ENCODE measurements at places on chromosomes 1 and 21.
A peak's percentile ranks its signal among the peaks of the same experiment; 100 is the strongest.

GRCh38 chr1:59367301-59368007 lies 70.6 kb downstream of the FGGY start:
- DNase-seq = peak; percentile 93

- DNase-seq = no peak
Observed at GRCh38 chr1:200048244-200048643, 20.7 kb downstream of the NR5A2 start.

- no peak for DNase-seq
Observed at GRCh38 chr1:109990302-109990653, 5.7 kb downstream of the AHCYL1 start.

- DNase-seq = no peak
Observed at GRCh38 chr21:31161157-31161556, 122.9 kb upstream of the KRTAP19-8 start.

DNA sequence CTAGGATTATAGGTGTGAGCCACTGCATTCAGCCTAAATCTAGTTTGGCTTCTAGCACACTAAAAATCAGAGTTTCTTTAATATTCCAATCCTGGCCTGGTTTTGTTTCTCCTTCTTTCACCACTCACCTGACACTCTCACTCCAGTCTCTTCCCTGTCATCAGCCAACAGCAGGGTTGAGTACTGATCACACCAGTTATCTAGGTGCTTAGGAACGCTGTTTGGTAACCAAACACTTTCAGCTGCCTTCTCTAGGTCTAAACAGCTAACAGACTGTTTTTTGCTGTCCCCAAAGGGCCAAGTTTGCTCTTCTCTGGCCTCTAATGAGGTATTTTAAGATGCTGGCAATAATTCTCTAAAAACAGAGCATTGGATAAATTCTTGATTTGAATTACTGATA lies 17.7 kb upstream of the FRRS1 start:
- no peak for DNase-seq

DNA sequence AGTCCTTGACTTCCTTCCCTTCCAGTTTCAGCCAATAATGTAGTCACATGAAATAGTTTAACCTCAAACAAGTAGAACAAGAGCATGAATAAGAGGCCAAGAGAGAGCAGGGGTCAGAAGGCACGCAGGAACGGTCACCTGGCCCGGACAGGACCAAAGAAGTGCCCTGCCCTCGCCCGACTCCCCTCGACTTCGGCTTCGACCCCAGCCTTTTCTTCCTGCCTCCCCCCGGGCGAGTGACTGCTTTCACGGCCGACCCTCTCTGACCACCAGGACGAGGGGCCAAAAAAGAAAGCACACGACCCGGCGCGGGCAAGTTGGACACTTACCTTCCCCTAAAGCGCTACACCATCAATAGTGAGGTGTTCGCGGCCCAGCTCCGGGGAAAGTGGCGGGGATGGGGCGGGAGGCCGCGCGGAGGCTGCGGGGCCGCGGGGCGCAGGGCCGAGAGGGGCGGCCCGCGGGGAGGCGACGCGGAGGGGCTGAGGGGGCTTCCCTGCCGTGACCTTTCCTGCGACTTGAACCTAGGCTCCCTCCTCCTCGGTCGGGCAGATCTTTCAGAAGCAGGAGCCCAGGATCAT lies 519 bp downstream of the RERE start:
- no peak for DNase-seq

DNA sequence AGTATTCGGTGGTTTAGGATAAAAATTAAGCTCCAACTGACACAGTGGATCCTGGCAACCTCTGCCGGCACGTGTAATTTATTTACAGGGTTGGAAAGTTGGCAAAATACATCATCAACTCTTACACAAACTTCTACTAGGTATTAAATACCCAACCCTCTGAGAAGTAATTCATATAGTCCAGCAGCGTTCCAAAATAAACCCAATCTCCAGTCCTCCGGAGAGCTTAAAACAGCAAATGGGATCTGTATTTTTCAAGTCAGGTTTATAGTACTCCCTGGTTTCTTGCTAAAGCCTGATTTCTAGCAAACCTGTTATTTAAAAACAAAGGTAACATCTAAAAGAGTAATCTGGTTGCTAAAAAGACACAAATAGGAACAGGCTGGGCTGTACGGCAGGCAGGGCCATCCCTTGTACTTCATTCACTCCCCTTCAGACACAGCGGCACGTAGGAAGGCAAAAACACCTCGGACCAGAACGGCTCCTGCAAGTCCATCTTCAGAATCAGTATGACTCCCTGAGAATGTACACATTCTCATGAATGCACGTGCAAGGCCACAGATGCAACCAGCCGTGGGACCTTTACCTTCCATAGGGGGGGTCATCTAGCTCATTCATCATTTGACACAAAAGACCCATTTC lies 8.6 kb downstream of the GLIS1 start:
- no peak for DNase-seq

- DNase-seq = no peak
Observed at GRCh38 chr1:45879885-45880598, 76.6 kb downstream of the MAST2 start.

DNA sequence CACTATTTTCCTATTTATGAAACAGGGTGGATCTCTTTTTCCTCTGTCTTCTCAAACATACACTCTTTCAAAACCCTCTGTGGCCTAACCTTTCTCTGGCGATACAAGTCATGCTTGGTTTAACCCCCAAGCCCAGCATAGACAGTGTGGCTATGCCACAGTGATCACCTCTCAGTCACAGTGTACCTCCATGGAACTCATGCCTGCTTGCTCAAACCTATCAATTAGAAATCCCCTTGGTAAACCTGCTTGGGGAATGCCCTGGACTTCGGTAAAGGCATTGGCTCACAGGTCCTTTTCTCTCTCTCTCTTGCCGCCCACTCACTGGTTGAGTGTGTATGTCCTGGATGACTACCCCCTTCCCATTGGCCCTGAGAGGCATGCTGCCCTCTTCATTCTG lies 147.5 kb downstream of the CYYR1 start:
- no peak for DNase-seq

GRCh38 chr1:34655206-34655874 lies 99.5 kb upstream of the GJB5 start:
- DNase-seq = no peak

GRCh38 chr1:219580009-219580676 lies 32.8 kb downstream of the ZC3H11B start:
- no peak for DNase-seq

GRCh38 chr1:53158900-53159299 lies 16.5 kb upstream of the SLC1A7 start:
- DNase-seq = no peak

DNA sequence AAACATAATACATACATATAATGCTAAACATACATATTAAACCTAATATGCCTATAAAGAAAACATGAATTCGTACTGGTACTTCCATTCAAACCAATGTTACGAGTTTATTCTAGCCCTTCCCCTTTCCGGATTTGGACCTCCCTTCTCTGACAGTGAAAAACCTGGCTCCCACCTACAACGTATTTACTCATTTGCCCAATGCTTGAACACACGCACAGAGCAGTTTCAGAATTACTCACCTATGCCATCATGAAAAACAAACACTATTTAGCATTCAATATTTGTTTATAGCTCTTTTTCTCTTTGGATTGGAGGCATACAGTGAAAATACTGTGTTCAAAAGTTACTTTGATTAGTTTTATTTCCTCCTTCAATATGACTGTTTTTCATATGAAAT lies 204.4 kb downstream of the LMX1A start:
- DNase-seq = no peak

DNA sequence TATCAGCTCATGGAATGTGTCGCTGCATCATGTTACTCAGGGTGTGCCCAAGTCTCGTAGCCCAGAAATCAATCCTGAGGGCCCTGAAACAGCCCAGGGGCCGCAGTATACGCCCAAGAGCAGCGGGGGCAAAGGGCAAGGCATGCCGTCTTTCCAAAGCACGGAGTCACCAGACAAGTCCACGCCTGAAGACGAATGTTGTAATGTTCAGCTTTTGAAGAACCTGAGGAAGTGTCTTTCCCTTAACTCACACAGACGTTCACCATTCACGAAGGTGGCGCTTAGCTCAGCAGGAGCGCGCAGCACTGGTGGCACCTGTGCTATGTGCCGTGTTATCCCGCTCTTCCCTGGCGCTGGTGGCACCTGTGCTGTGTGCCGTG lies 18.8 kb upstream of the PWP2 start:
- DNase-seq = no peak

- peak; percentile 76 for DNase-seq
Observed at GRCh38 chr1:109240158-109241152, 8.9 kb upstream of the CELSR2 start.

GRCh38 chr21:36207577-36208320 lies 51.1 kb downstream of the DOP1B start:
- no peak for DNase-seq
